ENCODE measurements at places on chromosomes 4 and X.

- no peak for DNase-seq
Observed at GRCh38 chr4:173365359-173365996, 5.3 kb upstream of the SAP30 start.

GRCh38 chr4:137685357-137685756 lies 153.1 kb upstream of the PCDH18 start:
- no peak for DNase-seq

- DNase-seq: no peak
Observed at GRCh38 chr4:185592845-185593488, 57.7 kb upstream of the PDLIM3 start.

- DNase-seq: no peak
Observed at GRCh38 chr4:177006331-177006730, 213.6 kb upstream of the VEGFC start.

GRCh38 chr4:152735396-152735859 lies 44.1 kb downstream of the TIGD4 start:
- no peak for DNase-seq

- no peak for DNase-seq
Observed at GRCh38 chr4:168565130-168565529, 68.3 kb downstream of the PALLD start.

DNA sequence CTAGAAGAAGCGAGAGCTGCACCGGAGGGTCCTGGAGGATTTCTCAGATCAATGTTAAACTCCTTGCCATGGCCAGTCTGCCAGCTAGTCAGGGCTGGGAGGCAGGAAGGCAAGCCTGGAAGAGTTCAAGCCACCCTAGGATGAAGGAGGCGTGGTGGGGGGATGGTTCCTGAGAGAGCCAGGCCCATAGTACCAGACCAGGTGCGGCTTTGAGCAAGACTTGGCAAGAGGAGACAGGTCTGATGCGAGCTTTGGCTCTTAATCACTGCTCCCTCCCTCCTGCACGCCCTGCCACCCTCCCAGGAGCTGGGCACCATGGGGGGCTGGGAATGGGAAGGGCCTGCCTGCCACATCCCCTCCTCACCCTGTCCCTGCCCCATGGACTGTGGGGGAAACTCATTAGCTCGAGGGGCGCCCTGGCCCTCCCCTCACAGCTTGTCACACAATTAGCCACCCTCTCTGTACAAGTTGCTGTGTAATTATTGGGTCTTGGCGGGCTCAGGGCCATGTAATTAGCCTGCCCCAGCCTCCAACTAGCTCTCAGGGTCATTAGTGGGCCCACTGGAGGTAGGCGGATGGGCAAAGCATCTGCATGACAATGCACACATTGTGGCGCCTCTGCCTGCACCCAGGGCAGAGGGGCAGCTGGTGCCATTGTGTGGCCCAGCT lies 50.3 kb downstream of the EFNB1 start:
- DNase-seq: no peak

DNA sequence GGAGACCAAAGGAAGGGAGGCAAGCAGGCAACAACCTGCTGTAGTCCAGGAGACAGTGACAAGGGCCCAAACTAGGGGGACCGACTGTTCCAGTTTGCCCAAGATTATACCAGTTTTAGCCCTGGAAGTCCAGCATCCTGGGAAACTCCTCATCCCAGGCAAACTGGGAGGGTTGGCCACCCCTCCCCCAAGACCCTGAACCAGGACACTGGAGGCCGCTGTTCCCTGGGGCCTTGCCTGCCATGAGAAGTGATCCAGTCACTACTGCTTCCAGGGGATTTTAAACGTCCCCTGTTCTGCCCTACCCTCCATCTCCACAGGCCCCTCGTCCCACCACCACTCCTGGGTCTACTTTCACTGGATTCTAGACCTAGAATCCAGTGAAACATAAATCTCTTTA lies 4.3 kb upstream of the DGAT2L6 start:
- no peak for DNase-seq

DNA sequence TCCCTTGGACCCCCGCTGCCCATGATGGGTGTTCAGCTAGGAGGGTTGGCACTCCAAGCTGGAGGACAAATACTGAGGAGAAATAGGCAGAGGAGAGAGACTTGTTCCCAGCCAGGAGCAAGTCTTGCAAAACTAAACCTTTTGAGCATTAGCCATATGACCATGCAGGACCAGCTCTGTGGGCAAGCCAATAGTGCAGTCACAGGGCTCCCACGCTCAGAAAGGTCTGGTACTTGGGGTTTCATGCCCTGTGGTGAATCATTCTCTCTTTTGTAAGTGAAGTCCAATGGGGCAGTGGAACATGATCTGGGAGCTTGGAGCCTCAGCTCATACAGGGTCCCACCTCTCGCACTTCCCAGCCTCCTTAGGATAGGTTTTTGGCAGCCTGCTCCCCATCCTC lies 300.9 kb downstream of the BCOR start:
- no peak for DNase-seq

GRCh38 chrX:124651031-124651430 lies 304.7 kb downstream of the SH2D1A start:
- DNase-seq: no peak

DNA sequence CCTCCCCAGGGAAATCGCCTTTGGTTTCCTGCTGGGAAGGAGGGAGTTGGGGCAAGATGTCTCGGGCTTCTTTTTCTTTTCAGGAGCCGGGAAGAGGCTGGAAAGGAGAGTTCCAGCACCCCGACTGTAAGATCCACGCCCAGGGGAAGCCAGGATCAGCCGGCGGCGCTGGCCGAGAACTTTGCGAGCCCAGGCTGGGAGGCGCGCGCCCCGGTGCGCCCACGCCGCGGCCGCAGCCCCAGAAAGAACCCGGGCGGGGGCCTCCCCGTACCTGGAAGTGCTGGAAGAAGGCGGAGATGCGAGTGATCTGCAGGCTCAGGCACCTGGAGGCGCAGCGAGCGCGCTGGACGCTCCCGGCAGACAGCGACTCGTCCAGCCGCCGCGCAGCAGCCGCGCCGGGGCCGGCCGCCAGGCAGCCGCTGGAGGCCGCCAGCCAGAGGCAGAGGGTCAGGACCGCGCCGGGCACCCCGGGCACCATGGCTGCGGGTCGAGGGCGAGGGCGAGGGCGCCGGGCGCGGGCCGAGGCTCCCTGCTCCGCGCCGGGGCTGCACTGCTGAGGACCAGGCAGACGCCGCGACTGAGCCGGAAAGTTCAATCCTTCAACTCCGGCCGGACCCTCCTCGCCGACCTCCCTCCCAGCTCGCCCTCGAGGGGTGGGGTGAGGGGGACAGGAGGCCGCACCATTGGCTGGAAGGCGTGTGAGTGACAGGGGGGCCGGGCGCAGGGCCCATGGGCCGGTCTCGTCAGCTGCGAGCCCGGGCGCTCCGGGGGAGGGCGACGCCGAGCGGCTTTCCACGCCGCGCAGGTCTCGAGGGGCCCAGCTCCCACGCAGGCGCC lies at the start of gene ANOS1:
Gene ANOS1 (minus strand): TSS at position 579 of the 837 bp plus-strand sequence. CDS start 101 bp downstream, at position 478.
- no peak for DNase-seq

GRCh38 chrX:127405946-127406345 lies 586.4 kb downstream of the PRR32 start:
- no peak for DNase-seq

DNA sequence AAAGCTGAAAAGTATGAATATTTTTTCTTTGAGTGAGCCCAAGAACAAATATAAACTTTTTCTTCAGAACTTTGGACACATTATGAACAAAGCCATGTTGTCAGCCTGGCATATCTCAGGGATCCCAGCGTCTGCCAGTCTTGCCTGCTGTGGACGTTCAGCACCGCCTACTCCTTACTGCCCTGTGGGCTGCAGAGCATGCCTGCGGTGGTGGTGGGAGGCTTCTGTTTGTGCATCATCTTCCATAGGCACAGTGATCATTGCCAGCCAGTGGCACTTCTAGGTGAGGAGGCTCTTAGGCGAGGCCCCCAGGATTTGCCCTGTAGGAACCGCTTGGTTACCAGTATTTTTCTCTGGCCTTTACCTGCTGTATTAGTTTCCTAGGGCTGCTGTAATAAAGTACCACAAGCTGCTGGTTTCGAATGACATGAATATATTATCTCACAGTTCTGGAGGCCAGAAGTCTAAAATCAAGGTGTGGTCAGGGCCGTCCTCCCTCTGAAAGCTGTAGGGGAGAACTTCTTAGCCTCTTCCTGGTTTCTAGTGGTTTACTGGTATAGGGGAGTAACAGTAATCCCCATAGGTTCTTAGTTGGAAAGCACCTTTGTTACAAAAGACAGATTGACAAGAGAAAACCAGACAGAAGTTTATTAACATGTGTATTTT lies 15.4 kb downstream of the ANXA3 start:
- DNase-seq: no peak

DNA sequence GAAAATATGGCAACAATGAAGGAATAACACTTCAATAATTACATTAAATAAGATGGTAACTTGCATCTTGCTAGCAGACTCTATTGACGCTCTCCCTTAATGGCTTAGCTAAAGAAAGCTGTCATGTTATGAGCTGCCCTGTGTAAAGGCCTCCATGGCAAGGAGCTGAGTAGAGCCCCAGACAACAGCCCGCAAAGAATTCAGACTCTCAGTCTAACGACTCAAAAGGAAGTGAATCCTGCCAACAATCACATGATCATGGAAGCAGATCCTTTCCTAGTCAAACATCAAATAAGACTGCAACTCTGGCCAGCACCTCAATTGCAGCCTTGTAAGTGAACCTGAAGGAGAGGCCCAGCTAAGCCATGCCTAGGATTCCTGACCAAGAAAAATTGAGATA lies 157.6 kb downstream of the MAB21L2 start:
- DNase-seq: no peak

- no peak for DNase-seq
Observed at GRCh38 chr4:8277356-8278008, 7.9 kb downstream of the HTRA3 start.

DNA sequence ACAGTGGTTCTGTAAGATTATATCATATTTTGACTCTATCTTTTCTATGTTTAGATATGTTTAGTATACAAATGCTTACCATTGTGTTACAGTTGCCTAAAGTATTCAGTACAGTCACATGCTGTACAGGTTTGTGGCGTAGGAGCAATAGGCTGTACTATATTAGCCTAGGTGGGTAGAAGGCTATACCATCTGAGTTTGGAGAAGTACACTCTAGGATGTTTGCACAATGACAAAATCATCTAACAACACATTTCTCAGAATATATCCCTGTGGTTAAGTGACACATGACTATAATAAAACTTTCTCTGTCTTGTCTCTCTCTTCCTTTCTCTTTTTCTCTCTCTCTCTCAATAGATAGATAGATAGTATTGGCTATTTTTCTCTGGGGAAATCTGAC lies 1053.1 kb downstream of the STIM2 start:
- DNase-seq: no peak

DNA sequence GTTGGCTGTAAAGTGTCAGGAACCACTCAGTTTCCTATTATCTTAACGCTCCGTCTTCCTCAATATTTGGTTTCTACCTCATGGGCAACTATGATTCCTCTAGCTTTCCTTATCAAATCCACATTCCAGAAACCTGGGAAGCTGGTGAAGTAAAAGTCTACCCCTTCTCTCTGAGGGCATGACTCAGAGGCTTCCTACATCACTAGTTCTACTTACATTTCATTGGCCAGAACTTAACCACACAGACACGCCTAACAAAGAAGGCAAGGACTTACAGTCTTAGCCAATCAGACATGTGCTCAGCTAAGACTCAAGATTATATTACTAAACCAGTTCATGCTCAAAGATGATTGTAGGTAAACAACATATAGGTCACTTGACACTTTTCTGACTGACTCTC lies 30.4 kb downstream of the COX7B2 start:
- DNase-seq: no peak

DNA sequence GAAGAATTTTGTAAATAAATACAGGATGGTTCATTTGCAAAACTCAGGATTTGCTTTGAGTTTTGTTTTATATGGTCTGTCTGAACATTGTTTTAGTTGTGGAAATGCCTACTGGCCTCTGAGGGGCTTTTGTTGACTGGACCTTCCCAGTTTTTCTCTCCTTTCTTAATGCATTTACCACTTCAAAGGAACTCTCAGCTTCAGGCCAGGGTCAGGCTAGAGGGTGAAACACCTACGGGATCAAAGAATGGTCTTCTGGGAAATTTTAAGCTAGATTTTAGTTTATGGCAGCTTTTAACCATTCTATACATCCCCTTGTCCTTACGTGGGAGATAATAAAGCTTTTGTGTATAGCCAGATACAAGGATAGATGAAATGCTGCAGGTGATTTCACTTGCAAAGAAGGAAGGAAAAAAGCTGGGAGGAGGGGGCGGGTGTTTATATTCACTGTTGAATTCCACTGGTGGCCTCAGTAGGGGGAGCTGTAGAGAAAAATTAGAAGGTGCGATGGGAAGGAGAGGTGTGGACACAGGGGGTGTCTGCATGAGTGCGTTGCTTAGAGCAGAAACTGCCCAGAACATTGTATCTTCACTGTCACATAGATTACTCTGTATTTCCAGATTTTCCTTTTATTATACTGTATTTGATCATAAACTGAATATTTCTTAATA lies 151.8 kb downstream of the TSPAN5 start:
- no peak for DNase-seq

- DNase-seq: no peak
Observed at GRCh38 chr4:590313-590841, 14.3 kb upstream of the TMEM271 start.

DNA sequence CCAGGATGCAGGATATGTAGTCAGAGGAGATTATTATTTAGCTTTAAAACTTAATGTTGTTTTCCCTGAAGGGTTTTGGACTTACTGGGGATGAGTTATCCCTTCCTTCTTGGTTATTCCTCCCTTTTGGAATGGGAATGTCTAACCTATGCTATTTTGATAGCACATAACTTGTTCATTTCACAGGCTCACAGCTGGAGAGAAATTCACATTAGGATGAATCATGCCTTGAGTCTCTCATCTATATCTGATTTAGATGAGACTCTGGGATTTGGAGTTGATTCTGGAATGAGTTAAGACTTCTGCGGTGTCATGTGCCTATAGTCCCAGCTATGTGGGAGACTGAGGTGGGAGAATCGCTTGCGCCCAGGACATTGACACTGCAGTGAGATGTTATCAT lies 81.1 kb downstream of the ATP11C start:
- DNase-seq: no peak

DNA sequence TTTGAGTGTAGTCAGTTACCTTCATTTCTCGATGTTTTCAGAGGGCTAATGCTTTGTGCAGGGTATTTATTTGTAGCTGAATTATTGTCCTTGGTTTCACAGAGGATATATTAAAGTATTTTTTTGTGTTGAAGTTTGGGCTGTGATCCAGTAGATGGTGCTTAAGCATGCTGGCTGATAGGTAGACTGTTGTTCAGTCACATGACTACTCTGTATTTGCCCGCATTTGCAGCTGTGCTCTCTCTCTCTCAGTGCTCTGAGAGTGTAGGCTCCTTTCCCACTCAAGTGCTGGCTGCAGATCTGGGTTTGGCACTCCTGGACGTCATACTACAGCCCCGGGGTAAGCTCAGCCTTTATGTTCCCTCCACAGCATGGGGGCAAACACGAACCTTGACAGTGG lies 21.7 kb downstream of the RAB40AL start:
- no peak for DNase-seq

DNA sequence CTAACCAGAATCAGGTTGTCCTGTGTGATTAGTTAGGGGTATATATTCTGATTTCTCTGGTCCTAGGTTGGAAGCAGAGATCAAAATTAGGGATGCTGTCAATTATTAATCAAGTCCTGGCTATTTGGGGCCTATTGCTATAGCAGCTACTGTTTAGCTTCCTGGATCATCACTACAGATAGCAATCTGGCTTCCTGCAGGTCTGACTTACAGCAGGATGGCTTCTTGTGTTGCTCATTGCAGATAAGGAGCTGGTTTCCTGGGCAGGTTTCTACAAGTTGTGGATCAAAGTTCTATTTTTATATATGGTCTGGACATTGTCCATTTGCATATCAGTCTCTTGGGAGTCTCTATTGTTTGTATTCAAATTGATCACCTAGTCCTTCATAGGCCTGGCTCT lies 57.7 kb upstream of the C4orf54 start:
- no peak for DNase-seq

- no peak for DNase-seq
Observed at GRCh38 chr4:52836678-52837077, 25.4 kb upstream of the RASL11B start.
